ENCODE measurements at places on chromosomes 2 and 18.

GRCh38 chr18:70354771-70355170, 65.9 kb downstream of the SOCS6 start:
- 0 out of 2 replicates have a peak, but pooled peaks cover 4% of the 10 kb centered on the region for H3K36me3 ChIP-seq
- H3K4me3 ChIP-seq = no peak overlapping the region
- DNase-seq = no peak
- peaks cover 24% of the 10 kb centered on the region for H3K4me1 ChIP-seq

DNA sequence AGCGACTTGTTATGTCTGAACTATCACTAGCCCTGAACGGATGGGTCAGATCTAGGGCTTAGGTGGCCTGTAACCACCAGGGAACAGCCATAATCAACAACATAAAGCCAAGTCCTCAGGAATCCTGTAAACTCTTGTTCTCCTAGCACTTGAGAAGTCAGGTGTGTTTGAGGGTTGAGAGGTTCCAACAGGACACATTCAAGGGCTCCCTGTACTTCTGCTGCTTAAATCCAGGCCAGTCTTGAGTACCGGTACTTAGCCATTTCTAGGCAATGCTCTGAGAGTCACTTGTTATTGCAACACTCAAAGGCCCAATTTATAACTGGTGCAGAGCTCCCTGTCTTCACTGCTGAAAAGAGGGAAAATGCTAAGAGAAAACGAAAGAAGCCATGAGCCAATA, 21.6 kb upstream of the SLC40A1 start:
- DNase-seq = no peak
- H3K4me1 ChIP-seq = no peaks in the 10 kb centered on the region
- no peak overlapping the region for H3K4me3 ChIP-seq
- H3K36me3 ChIP-seq = no peaks in the 10 kb centered on the region
- H3K27ac ChIP-seq = no peak overlapping the region

GRCh38 chr2:175010848-175011254, 5.7 kb upstream of the CHN1 start:
- DNase-seq = no peak
- H3K36me3 ChIP-seq = no peaks in the 10 kb centered on the region
- H3K4me1 ChIP-seq = no peaks in the 10 kb centered on the region
- peaks cover 16% of the 10 kb centered on the region for H3K27me3 ChIP-seq
- H3K27ac ChIP-seq = no peak overlapping the region

DNA sequence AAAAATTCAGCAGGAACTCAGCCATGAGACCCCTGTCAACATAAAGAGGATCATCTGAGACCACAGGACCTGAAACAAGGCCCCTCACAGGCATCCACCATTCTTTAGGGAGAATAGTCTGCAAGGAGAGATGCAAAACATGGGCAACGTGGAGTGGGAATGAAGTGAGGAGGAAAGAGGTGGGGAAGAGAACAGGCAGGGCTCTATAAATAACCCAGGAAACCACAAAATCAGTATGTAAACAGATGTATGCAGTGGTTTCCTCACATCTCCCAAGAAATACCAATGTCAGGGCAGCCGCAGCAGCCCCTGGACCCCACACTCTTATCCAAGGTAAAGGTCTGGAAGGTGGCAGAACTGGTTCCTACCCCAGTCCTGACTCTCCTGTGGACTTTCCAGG, 168.5 kb downstream of the EN1 start:
- H3K4me1 ChIP-seq = no peaks in the 10 kb centered on the region
- no peaks in the 10 kb centered on the region for H3K36me3 ChIP-seq
- no peak overlapping the region for H3K4me3 ChIP-seq
- no peak overlapping the region for H3K27ac ChIP-seq
- H3K27me3 ChIP-seq = no peaks in the 10 kb centered on the region
- no peak for DNase-seq

DNA sequence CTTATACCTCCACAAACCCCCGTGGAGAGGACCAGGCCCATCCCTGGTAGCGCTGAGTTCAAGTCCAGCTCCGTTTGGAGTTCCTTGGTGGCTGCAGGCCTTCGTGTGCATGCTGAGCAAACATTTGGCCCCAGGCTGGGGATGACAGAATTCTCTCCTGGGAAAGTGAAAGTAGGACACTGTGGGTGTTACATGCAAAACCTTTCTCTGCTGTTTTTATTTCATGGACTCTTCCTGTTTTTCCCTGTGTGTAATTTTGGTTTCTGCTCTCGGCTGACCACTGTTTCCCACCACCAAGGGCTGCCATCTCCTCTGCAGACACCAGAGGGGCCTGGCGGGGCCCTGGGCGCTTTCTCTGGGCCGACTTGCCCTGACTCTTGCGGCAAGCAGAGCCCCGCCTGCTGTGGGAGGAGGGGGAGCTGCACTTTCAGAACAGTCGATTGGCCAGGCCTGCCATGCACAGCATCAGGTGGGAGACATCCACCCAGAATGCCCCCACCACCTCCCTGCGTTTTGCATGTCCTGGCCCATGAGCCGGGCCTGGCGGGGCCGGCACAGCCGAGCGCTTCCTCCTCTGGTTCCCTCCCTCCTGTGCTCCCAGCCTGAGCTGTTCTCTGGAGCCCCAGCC, 102.4 kb downstream of the CABLES1 start:
- peak overlapping the region; percentile 12 for H3K4me3 ChIP-seq
- no peak for DNase-seq
- no peaks in the 10 kb centered on the region for H3K36me3 ChIP-seq
- peaks cover 10% of the 10 kb centered on the region for H3K4me1 ChIP-seq
- peak overlapping the region; percentile 4 for H3K27ac ChIP-seq

GRCh38 chr2:7432436-7432835, 515.2 kb downstream of the RNF144A start:
- DNase-seq = no peak
- H3K36me3 ChIP-seq = no peaks in the 10 kb centered on the region
- no peaks in the 10 kb centered on the region for H3K27me3 ChIP-seq

- no peaks in the 10 kb centered on the region for H3K36me3 ChIP-seq
- no peak for DNase-seq
- no peaks in the 10 kb centered on the region for H3K27me3 ChIP-seq
- H3K4me1 ChIP-seq = peaks cover 22% of the 10 kb centered on the region
- H3K27ac ChIP-seq = peak overlapping the region; percentile 35
Observed at GRCh38 chr2:201232467-201232815, 27.9 kb upstream of the CASP8 start.

All from RWPE2 (cell line).